Activated gamma-delta T cell (primary cell): ENCODE measurements at places on chromosomes 3 and 15.

- DNase-seq = no peak
These were observed 187.0 kb downstream of the CDIN1 start for GRCh38 chr15:36766449-36766848.

DNA sequence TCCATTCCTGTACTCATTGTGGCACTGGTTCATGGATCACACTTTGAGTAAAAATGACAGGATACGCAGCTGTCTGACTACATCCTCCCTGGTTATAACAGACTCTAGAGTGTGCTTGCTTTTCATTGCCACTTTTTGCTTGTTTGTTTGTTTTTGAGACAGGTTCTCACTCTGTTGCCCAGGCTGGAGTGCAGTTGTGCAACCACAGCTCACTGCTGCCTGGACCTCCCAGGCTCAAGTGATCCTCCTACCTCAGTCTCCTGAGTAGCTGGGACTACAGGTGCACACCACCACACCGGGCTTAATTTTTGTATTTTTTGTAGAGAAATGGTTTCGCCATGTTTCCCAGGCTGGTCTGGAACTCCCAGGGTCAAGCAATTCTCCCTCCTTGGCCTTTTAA lies 89.3 kb upstream of the ROBO2 start:
- no peak for DNase-seq

DNA sequence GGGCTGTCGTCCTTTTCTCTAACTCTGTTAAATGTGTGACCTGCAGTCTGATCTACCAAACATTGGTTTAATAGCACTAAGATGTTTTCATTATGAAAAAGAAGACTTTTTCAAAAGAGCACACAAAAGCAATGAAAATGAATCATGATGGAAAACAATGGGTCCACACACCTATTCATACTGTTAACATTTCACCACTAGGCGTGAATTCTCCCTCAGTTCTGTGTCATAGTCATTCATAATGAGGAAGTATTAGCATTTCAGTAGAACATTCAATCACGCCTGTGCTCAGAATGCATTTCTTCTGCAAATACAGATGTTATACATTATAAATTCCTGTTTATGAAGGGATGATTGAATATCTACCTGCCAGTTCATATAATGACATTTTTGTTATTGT lies 35.9 kb downstream of the EIF4E3 start:
- no peak for DNase-seq

DNA sequence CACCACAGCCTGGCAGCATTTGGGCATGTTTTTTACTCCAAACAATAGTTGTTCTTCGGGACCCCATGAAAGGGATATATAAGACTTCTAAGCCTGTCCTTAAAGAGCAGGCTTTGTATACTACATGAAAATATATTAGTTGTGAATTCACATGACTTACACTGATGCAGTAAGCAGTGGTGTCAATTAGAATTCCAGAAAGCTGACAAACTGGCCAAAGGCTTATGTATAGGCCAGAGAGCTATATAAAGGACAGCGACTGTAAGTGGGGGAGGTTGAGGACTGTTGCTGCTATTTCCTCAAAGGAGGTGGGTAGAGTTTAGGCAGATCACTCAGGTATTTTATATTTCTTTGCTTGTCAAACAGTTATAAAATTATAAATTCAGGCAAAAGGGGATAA lies 24.8 kb downstream of the KPNA4 start:
- DNase-seq = no peak

- DNase-seq = no peak
These were observed 171.0 kb upstream of the NECTIN3 start for GRCh38 chr3:110900576-110900975.

- DNase-seq = no peak
These were observed 200.6 kb downstream of the GHSR start for GRCh38 chr3:172247525-172248274.

DNA sequence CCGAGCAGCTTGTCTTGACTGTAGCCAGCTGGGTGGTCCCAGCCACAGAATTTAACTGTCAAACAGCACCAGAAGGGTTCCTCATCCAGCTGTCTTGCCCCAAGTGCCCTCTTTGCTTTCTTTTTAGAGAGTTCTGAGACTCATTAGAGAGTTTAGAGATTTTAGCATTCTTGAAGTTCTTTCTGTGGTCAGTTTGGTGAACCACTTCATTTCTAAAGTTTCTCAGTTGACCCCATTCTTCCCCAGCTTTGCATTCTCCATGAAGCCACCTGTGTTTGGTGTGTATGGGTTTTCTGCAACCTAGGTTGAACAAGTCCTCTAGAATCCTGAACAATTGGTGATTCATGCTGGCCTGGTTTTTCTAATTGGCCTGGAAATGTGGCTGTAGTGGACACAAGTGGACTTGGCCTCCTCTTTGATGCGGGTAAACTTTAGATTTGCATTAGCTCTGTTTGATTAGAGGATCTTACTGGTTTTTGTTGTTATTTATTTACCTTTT lies 33.7 kb downstream of the FLNB start:
- no peak for DNase-seq

DNA sequence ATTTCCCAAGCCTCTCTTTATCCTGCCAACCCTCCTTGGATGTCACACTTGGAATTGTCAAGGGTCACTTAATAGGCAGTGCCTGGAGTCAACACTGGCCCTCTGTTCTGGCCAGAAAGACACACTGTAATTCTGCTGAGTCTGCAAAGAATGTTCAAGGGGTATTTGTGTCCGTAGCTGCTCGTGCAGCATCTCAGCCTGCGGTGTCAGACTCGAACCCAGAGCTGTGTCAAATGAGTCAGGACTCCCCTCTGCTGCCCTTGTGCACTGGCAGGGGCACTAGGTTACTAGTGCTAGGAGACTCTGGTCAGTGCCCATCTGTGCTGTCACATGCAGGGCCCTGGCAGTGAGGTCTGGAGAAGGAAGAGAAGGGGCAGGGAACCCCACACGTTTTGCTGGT lies 795 bp upstream of the AHSG start:
- no peak for DNase-seq

- no peak for DNase-seq
These were observed 10.6 kb upstream of the POU1F1 start for GRCh38 chr3:87287011-87287410.

DNA sequence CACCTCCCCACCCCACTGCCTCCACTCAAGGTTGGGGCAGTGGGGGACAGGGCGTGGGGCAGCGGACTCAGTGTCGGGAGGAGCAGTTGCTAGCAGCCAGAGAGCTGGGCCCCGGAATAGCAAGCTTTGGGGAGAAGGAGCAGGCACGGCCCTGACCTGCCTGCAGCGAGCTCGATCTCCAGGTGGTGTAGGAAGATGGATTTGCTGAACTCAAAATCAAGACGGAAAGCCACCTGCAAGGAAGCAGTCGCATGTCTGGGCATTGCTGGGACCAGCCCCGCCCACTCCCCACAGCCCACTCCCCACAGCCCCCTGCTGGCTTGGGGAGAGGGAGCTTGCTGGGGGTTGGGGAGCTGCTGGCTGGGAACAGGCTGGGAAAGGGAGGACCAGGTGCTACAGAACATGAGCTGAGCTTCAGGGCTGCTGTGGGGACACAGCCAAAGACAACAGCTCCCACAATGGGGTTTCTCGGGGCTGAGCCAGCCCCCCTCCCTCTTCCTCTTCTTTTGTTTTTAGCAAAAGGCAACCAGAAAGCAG lies 38.0 kb downstream of the FEM1B start:
- no peak for DNase-seq

DNA sequence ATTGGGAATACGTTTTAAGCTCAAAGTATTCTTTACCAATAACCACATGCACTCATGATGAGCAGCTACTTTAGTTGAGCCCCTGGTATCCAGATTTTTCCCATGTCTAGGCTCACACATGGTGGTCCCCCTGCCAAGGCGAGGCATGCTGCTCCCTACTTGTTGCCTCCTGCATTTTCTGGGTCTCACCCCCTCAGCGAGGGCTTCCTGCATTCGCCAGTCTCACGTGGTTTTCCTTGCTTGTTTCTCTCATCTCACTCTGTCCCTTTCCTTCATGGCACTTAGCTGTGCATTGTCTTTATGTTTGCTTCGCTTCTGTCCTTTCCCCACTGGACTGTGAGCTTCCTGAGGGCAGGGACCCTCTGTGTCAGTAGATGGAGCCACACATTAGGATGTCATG lies 99.2 kb downstream of the PDZRN3 start:
- no peak for DNase-seq

GRCh38 chr15:77004189-77004588 lies 9.3 kb downstream of the PSTPIP1 start:
- no peak for DNase-seq

DNA sequence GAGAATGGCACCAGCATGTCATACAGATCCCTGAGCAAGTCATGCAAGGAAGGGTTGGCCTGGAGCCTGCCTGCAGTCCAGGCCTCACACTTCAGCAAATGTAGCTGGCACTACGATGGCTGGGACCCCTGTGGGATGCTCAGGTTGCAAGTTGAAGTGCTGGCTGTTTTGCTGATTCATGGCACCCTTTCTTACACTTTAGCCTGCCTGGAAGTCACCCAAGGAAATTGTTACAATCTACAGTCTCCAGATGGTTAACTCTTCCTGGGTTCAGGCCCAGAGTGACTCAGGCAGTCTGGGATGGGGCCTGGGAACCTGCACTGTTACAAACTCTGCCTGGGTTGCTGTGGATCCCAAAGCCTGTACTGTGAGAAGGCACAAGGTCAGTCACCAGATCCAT lies 91.0 kb upstream of the SLC6A11 start:
- no peak for DNase-seq

- DNase-seq = no peak
These were observed 76.3 kb downstream of the KLHL25 start for GRCh38 chr15:85718271-85718971.

DNA sequence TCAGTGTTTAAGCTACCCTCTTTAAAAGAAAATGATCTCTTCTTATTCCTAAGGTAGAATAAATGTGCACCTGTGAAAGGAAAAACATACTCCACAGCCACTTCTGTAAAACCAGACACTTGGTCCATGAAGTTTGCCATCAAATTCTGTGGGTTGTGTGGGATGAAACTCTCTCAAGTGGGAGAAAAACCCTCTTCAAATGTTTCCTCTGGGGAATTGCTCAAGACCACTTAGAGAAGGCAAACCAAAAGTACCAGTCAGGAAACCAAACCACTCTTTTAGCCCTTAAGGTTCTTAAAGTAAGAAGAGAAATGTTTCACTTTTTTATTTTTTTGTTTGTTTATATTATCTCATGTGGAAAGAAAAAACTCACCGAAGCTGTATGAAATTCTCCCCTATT lies 1.2 kb downstream of the COL8A1 start:
- no peak for DNase-seq

DNA sequence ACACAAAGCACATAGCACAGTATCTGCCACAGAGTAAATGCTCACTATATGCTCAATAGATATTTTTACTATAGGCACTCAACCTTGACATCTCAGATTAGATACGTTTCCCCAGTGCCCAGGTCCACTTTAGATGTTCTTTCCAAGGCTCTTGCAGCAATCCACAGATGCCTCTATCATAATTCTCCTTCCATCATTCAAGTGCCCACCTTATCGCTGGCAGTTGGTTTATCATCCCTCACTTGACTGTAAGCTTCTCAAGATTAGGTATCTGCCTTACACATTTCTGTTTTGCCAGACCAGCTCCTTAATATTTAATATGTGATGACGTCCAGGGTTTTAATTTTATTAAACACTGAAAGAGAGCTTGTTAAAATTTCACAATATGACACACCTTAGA lies 8.6 kb downstream of the NCEH1 start:
- DNase-seq = no peak
